Stimulated activated CD4-positive, alpha-beta T cell treated with anti-CD3 and anti-CD28 coated beads, TNF-alpha, amount 100 ng/mL, for 1 hour (primary cell): ENCODE measurements at places on chromosomes 2 and 18.

GRCh38 chr2:170548304-170548703 lies 166.8 kb upstream of the SP5 start:
- DNase-seq: no peak

DNA sequence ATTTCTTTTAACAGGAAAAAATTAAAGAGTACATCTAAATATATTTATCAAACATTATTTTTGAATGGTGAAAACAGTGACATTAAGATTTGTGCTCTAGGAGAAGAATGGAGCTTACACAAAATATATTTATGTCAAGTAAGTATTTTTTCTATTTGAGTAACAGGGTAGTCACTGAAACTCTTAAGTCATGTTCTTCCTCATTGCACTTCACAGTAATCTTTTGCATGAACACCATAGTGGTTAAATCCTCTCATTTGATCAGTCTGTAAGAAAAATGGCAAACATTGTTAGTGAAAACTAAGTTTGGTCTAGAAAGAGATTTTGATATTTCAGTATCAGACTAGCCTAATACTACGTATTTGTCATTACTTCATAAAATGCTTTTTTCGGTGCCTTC lies 8.1 kb downstream of the GMCL1 start:
- DNase-seq: no peak

DNA sequence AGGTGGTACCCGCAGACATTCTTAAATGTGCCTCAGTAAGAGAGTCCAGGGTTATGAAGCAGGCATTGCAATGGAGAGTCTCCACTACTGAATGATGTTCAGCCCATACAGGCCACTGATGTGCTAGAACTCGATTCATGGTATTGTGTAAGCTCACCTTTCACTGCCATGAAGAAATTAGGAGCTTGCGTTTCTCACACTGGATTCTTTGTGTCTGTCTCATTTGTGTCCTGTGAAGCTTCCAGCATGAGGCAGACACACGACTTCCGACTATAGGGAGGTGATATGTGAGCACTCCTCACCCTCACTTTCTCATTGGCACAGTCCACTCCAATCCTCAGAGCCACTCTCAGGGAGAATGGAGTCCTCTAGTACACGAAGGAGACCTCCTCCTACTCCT lies 677.4 kb upstream of the RAB6C start:
- no peak for DNase-seq

DNA sequence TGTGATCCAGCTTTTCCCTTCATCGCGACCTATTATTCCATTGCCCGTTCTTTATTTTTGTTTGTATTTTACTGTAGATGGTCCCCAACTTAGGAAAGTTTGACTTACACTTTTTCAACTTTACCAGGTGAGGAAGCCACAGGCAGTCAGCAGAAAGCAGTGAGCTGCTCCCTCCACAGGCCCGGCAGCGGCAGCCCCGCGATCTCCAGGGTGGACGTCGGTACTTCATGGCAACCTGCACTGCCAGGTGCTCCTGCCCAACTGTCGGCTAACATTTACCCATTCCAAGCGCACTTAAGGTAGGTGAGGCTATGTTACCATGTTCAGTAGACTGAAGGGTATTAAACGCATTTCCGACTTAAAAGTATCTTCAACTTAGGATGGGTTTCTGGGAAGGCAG lies 12.8 kb downstream of the ZNF516 start:
- no peak for DNase-seq

DNA sequence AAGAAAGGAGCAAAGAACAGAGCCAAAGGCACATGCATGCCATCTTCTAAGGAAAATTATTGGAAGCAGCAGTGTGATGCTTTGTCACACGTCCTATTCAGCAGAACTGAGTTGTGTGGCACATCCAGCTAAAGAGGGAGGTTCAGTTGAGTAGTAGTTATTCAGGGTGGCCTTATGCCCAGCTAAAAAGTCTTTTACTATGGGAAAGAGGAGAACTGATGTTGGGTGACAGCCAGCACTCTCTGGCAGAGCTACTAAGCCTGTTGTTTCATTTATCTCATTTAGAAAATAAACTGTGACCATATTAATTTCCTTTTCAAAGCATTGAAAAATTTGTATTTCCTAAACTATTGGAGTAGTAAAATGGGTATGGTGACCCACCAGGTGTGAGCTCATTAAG lies 18.5 kb downstream of the ITGA6 start:
- no peak for DNase-seq

DNA sequence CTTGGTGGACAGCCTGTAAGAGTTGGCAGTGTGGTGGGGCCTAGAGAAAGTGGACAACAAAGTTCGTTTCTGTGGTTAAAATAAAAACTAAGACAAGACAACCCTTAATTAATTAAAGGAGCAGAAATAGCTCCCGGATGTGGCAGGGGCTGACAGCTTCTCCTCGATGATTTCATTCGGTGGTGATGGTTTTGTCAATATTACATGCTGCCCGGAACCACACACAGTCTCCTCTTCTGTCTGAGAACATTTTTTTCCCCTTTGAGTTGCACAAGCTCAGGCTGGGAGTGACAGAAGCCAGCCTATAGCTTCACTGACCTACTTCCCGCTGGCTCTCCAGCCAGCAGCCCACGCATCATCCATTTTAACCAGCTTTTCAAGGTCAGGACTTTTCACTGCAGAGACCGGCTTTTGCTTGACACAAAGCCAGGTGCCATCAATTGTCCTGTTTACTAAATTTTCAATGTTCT lies 378.8 kb downstream of the SLC4A3 start:
- no peak for DNase-seq

- DNase-seq: no peak
Observed at GRCh38 chr18:26721854-26722564, 143.5 kb downstream of the AQP4 start.

DNA sequence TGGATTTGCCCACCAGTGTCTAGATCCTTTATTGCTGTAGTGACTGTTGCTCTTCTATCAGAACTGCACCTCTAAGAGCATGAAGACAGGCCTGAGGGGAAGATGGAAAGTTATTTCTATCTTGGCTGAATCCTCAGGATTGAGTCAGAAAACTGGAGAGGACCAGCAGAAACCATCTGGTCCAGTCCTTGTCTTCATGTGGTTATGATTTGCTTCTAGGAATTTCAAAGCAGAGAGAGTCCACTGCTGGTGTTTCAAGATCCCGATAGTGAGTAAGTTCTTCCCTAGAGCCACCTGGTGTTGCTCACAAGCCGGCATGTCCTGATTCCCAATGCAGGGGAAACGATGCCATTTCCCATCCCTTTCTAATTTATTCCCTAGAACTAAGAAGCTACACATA lies 84.2 kb downstream of the NCKAP5 start:
- DNase-seq: no peak

GRCh38 chr2:142966284-142966683 lies 88.8 kb downstream of the KYNU start:
- DNase-seq: no peak

DNA sequence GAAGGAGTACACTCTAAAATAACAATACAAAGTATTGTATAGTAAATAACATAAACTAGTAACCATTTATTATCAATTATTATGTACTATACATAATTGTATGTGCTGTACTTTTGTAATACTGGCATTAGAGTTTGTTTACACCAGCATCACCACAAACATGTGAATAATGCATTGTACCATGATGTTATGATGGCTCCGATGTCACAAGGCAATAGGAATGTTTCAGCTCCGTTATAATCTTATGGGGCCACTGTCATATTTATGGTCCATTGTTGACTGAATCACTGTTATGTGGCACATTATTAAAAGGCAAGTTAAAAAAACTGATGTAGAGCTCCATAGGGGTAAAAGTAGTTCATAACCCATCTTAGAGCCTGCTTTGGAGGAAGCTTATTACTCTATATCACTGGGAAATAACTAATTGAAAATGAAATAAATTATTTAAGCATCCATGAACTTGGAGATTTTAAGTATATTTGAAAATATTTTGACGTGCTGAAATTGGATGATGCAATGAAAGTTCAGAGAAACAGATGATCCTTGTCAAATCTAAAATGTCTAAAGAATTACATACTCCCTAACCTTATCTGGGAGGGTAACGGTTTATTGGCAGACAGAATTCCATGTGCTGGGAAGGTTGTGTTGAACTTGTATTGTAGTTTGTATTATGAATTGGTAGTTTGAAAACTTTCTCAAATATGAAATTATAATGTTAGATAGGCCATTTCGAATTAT lies 2.4 kb downstream of the SKA1 start:
- DNase-seq: no peak

GRCh38 chr2:226943862-226944620 lies 108.2 kb downstream of the RHBDD1 start:
- no peak for DNase-seq

- DNase-seq: no peak
Observed at GRCh38 chr18:80202264-80202998, 44.9 kb downstream of the PARD6G start.

- no peak for DNase-seq
Observed at GRCh38 chr2:163185160-163185559, 346.6 kb upstream of the KCNH7 start.

- no peak for DNase-seq
Observed at GRCh38 chr18:49321797-49322461, 138.5 kb downstream of the DYM start.
